ENCODE measurements at places on chromosomes 2 and 18.

DNA sequence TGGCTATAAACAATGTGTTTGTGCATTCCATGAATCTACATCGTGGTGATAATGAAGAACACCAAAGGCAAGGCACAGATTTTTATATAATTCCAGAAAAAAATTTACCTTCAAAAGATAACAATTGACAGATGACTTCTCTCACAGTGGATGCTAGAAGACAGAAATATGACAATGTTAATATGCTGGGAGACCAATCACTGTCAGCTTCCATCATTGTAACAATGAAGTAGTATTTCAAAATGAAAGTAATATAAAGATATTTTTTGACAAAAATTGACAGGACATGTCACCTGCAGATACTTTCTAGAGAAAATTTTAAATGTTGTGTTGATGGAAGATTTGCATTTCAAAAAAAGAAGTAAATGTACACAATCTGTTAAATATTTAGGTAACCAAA, 1925.9 kb upstream of the LRRTM1 start:
- DNase-seq, result no peak

DNA sequence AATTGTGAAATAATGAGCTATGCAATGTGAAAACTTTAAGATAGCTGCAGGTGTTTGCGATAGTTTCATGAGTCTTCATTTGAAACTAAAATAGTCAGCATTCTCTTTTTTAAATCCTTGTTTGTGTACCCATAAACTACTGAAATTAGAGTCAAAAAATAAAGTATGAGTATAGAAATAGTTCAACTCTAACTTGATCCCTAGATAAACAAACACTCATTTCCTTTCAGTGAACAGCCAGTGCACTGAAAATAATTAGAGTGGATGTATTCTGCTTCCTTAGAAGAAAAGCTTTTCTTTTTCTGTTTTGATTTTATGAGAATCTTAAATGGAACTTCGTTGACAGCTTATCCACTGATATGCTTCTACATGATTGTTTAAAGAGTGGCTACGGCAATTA, 1033.4 kb downstream of the SOCS6 start:
- DNase-seq, result no peak

DNA sequence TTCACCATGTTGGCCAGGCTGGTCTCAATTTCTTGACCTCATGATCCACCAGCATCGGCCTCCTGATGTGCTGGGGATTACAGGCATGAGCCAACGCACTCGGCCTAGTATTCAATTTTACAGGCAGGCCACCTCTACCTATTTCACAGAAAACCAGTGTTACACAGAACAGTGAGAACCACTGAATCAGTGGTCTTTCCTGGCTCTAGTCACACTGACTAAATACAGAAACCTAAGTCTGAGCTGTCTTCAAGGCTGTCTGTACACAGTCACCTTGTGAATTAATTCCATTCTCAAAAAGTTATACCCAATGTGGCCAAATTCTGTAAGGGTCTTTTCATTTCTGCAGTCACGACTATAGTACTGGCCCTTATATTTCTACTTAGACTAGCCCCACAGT, 3.5 kb downstream of the RNF149 start:
- DNase-seq, result no peak

GRCh38 chr2:85439986-85440385, 21.5 kb downstream of the SH2D6 start:
- no peak for DNase-seq

DNA sequence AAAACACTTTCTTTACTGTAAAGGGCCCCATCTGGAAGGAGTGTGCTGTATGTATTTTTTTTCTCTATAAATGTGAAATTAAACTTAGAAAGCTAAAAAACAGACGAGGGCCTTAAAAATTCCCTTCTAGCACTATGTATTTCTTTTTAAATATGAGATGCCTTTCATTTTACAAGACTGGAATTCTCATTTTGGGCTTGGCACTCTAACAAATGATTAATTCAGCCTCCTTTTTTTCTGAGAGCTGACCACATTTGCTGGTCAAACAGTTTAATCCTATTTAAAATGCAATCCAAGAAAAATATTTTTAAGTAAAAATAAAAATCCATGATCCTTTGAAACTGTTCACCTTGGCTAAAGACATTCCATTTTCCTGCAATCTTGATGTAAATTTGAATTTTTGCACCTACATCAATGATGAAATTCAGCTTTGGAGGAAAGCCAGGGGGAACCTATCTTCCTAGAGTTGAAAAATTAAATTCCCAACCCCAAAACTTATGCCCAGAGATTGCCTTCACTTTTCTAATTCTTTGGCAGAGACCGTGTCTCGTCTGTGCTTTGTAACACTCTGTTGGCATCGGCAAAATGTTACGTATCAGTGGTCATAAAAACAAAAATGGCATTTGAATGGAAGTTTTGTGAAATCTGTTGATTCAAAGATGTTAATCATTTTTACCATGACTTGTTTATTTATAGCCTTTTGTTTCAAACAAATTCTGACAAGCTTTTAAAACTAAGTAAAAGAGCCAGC, 284.5 kb downstream of the ZNF521 start:
- DNase-seq, result no peak
